C1 segment of cervical spinal cord (tissue), 14 donors: ENCODE measurements at places on chromosomes 1 and 21.

- no peak for DNase-seq
These were observed 64.1 kb downstream of the NOS1AP start for GRCh38 chr1:162133566-162133965.

- no peak for DNase-seq
These were observed 5.9 kb downstream of the ANKRD35 start for GRCh38 chr1:145879775-145880174.

GRCh38 chr1:6385488-6386191 lies 7.9 kb downstream of the ACOT7 start:
- peak; percentile 75 for DNase-seq

- DNase-seq = no peak
These were observed 15.3 kb upstream of the FMO4 start for GRCh38 chr1:171298696-171299095.

DNA sequence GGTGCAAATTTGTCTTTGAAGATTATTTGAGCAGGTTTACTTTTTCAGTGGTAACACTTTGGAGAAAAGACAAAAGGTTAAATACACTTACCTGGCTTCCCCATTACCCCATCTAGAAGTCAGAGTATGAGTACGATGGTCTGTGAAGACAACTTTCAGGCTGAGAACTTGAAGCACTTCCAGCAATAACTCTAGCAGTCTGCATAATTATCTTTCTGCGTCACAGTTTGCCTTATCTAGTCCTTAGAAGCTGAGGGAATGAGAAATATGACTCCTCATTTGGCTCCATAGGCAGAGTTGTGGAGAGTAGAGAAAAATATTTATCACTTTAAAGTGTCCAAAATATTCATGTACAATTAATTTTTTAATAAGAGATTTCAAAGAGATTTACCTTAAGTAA lies 323.4 kb upstream of the CAMK1G start:
- DNase-seq = no peak

DNA sequence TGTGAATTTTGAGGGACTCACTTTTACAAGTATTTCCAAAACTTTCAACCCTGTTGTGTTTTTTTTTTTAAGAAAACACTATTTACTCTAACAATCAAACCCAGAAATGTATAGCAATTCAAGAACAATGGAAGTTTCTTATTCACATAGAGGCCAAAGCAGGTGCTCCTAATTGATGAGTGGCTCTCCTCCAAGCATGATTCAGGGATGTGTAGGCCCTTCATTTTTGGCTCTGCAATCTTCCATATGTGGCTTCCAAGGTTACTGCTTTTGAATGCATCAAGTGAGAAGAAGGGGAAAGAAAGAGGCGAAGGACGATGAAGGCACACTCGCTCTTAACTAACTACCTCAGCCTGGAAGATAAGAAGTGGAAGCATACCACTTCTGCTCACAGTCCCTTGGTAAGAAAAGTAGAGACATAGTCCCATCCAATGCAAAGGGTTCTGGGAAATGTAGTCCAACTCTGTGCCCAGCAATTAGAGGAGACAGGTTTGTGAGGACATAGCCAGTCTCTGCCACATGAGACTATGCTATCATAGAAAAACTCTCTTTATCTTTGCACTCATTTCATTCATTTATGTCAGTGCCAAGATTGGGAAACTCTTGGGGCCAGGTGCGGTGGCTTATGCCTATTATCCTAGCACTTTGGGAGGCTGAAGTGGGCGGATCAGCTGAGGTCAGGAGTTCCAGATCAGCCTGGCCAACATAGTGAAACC lies 46.0 kb downstream of the OPTC start:
- DNase-seq = no peak

DNA sequence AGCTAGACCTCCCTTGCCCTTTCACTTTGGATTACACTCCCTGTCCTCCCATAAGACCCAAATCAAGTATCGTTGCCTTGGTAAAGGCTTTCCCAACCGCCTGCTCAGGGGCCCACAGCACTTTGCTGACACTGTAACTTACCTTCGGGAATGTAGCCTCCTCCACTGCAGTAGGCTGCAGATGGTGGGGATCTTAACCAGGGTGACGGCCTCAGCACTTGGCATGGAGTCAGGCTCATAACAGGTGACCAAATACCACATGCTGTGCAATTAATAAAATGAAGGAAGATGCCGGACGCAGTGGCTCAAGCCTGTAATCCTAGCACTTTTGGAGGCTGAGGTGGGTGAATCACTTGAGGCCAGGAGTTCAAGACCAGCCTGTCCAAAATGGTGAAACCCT lies 88.7 kb upstream of the IRF2BP2 start:
- no peak for DNase-seq

GRCh38 chr1:156106624-156107488 lies 7.7 kb upstream of the LMNA start:
- DNase-seq = no peak

- no peak for DNase-seq
These were observed 40.6 kb downstream of the NTNG1 start for GRCh38 chr1:107181253-107181969.

- DNase-seq = no peak
These were observed 185.2 kb downstream of the FAF1 start for GRCh38 chr1:50774759-50775351.

DNA sequence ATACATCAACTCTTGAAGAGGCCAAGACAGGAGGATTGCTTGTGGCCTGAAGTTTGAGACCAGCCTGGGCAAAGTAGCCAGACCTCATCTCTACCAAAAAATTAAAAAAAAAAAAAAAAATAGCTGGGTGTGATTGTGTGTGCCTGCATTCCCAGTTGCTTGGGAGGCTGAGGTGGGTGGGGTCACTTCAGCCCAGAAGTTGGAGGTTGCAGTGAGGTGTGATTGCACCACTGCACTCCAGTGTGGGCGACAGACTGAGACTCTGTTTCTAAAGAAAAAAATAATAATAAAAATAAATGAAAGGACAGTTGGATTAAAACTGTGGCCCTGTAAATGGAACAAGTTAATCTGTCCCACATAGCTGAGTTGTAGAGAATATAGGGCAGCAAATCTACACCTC lies 18.9 kb upstream of the ZNF496 start:
- DNase-seq = no peak
